ENCODE measurements at places on chromosomes 3 and 15.

DNA sequence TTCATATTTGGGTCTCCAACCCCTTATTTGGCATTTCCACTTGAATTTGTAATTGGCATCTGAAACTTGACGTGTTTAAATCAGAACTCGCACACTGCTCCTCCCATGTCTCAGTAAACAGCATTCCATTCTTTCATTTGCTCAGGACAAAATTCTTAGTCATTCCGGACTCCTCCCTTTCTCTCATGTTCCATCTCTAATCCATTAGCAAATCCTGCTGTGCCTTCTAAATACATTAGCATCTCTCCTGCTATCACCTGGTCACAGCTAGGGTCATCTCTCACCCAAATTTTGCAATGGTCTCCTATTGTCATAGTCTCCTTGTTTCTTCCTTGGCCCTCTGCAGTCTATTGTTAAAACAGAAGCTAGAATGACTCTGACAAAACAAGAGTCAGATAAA is 119.9 kb upstream of the CADPS start:
- DNase-seq, result no peak

GRCh38 chr3:143122608-143123352 is 3.2 kb downstream of the CHST2 start:
- no peak for DNase-seq

GRCh38 chr3:28320981-28321380 is 27.5 kb upstream of the ZCWPW2 start:
- DNase-seq, result no peak

DNA sequence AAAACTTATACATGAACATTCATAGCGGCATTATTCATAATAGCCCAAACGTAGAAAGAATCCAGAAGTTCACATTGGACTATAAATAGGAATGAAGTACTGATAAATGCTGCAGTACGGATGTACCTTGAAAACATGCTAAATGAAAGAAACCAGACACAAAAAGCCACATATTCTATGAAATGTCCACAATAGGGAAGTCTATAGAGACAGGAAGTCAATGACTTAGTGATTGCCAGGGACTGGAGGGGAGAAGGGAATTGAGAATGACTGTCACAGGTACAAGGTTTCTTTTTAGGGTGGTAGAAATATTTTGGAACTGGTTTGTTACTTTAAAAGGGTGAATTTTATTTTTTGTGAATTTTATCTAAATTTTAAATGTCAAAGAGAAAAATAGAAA is 71.4 kb upstream of the SKOR1 start:
- DNase-seq, result no peak

DNA sequence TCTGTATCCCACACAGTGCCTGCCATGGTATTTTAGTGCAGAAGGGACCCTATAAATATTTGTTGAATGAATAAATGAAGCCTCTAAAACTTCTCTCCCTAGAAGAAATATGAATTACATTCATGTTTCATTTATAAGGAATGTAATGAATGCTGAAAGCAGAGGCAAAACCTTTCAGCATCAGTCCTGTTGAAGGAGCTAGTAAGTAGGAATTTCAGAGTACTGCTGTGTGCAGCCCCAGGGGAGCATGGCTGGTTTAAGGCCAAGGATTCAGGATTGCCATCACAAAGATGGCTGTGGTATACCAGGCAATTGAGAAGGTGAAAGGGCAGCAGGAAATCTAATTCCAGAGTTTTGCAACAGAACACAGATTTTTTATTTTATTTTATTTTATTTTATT is 1131.4 kb downstream of the IGSF11 start:
- DNase-seq, result no peak
